ENCODE measurements at places on chromosomes 7 and 10.

- no peak for DNase-seq
Observed at GRCh38 chr7:19834566-19834965, 61.1 kb upstream of the TMEM196 start.

DNA sequence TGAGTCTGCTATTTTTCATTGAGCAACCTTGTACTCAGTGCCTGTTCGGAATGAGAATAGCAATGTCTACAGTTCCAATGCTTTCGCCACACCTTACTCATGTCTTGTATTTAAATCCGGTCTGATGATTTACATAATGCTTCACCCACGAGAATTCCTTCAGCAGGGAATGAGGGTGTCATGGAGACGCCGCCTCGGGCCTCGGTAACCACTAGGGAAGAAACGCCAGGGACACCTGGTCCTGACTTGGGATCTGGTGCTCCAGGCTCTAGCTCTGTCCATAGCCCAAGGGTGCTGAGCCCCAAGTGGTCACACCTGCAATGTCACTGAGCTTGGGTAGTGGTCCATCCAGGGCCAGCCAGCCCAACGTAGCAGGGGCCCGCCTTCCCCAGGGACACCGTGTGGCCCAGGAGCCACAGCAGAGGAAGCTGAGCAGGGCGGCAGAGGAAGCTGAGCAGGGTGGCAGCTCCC lies 37.4 kb downstream of the PRKAG2 start:
- no peak for DNase-seq

GRCh38 chr10:75658915-75659314 lies 227.5 kb downstream of the LRMDA start:
- DNase-seq, result no peak

GRCh38 chr7:50462361-50462760 lies 12.2 kb upstream of the FIGNL1 start:
- no peak for DNase-seq

DNA sequence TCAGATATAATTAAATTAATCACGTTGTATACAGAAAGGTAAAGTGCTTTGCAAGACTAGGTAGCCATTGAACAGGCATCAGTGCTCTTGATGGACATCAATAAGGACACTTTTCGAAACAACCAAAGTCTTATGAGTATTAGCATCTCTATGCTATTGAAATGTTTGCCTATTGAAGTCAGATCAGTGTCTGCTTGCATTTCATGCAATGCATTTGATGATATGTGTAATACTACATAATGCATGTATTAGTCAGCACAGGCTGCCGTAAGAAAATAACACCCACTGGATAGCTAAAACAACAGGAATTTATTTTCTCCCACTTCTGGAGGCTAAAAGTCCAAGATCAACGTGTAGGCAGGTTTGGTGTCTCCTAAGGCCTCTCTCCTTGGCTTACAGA lies 209.3 kb upstream of the PLXDC2 start:
- no peak for DNase-seq

DNA sequence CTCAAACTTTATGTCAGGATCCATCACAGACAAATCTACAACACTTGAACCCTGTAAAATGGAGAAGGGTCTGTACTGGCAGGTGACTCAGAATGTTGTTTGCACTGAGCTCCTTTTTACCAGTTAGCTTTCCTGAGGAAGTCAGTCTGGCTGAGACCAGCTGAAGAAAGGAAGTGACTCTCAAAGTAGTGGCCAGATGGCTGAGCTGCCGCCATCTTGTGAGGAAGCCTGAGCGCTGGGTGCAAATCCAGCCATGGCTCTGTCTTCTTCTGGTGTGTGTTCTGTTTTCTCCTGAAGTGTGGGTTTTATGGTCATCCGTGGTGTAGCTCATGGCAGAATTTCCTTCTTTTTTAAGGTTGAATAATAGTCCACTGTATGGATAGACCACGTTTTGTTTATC lies 25.5 kb upstream of the ECHDC3 start:
- DNase-seq, result no peak

GRCh38 chr10:26799342-26799741 lies 61.4 kb downstream of the ABI1 start:
- no peak for DNase-seq

GRCh38 chr10:111984057-111984456 lies 199.5 kb downstream of the GPAM start:
- no peak for DNase-seq

- DNase-seq, result no peak
Observed at GRCh38 chr7:129615018-129615417, 3.5 kb downstream of the NRF1 start.

GRCh38 chr10:95559471-95559870 lies 1.7 kb downstream of the SORBS1 start:
- DNase-seq, result no peak

- no peak for DNase-seq
Observed at GRCh38 chr7:65441010-65441409, 67.4 kb downstream of the ZNF92 start.

DNA sequence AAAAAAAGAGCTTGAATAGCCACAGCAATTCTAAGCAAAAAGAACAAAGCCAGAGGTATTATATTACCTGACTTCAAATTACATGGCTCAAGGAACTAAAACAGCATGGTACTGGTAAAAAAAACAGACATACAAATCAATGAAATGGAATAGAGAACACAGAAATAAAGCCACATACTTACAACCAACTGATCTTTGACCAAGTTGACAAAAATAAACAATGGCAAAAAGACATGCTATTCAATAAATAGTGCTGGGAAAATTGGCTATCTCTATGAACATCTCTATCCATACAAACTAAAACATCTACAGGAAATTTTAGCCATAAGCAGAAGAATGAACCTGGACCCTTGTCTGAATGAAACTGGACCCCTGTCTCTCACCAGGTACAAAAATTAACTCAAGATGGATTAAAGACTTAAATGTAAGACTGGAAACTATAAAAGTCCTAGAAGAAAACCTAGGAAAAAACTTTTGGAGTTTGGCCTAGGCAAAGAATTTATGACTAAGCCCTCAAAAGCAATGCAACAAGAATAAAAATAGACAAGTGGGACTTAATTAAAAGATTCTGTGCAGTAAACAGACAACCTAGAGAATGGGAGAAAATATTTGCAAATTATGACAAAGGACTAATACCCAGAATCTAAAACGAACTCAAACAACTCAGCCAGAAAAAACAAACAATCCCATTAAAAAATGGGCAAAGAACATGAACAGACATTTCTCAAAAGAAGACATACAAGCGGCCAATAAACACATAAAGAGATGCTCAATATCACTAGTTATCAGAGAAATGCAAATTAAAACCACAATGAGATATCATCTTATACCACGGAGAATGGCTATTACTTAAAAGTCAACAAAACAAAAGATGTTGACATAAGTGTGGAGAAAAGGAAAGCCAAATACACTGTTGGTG lies 72.8 kb upstream of the DDC start:
- no peak for DNase-seq

DNA sequence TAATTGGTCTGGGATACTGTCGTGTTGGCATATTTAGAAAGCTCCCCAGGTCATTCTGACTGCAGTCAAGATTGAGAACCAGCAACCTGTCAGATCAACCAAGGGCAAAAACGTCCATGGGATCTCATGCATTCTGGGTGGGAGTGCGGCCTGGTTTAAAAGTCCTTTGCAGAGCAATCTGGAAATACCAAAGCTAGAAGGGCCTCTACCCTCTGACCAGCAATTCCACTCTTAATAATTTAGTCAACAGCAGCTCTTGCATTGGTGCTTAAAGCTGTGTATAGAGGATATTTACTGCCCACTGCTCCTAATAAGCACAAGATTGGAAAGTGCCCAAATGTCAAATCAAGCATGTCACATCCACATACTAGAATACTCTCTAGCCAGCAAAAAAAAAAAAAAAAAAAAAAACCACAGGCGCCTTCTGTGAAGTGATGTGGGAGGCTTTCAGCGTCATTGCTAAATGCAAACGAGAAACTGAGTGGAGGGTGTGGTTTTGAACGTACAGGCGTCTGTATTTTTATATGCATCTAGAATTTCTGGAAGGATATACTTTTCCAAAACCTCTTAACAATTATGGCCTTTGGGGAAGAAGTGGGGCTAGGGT lies 44.8 kb upstream of the HSPA12A start:
- no peak for DNase-seq

DNA sequence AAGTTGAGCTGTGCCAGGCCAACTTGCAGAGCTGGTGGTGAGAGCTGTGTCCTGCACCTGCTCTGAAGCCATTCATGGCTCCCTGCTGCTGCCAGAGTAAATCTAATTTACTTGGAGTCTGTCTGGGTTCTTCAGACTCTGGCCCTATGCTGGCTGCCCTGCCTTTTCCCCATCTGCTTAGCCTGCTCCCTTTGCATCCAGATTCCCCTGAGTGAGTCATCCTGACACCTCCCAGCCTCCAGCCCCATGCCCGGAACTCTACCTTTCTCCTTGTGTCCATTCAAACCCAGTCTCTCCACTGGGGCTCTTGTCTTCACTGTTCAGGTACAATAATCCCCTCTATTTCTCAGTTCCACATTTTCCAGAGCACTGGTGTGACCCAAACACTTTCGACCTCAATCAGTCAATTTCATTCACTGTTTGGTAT lies 434.4 kb upstream of the ZMIZ1 start:
- no peak for DNase-seq

- DNase-seq, result no peak
Observed at GRCh38 chr7:27912751-27913150, 172.8 kb downstream of the TAX1BP1 start.

GRCh38 chr7:118184565-118184940 lies 589 bp downstream of the LSM8 start:
- DNase-seq, result no peak

DNA sequence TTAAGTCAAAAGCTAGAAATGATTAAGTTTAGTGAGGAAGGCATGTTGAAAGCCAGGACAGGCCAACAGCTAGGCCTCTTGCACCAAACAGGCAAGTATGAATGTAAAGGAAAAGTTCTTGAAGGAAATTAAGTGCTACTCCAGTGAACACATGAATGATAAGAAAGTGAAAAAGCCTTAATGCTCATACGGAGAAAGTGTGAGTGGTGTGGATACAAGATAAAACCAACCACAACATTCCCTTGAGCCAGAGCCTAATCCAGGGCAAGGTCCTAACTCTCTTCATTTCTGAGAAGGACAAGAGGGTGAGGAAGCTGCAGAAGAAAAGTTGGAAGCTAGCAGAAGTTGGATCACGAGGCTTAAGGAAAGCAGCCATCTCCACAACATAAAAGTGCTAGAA lies 53.0 kb downstream of the DNAJC1 start:
- DNase-seq, result no peak

GRCh38 chr7:107322015-107322414 lies 147.8 kb upstream of the GPR22 start:
- DNase-seq, result no peak

DNA sequence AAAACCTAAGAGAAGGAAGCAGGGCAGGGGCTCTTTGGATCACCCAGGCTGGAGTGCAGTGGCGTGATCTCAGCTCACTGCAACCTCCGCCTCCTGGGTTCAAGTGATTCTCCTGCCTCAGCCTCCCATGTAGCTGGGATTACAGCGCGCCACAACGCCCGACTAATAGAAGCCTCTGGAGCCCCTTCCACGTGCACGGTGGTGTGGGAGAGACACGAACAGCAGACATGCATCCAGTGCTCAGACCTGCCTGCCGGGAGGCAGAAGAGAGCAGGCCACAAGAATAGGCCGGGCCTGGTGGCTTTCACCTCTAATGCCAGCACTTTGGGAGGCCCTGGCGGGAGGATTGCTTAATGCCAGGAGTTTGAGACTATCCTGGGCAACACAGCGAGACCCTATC lies 96.3 kb downstream of the PRPF18 start:
- no peak for DNase-seq

DNA sequence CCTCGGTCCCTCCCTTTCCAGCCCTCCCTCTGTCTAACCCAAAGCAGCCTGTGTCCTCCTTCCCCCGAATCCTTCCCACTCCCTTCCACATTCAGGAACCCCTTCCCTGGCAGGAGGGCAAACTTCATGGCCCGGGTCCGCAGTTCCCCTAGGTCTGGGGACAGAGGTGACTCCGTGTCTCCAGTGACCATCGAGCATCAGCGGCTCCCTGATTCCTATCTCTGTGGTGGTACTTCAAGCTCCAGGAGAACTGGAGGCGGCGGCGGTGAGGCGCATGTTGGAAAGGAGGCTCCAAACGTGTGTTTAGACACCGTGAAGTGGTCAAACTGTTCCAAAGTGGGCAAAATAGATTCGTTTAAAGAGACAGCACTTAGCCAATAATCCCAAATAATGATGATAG lies 148.1 kb downstream of the PAXIP1 start:
- DNase-seq, result no peak

- no peak for DNase-seq
Observed at GRCh38 chr7:22016507-22016906, 70.8 kb upstream of the CDCA7L start.

- no peak for DNase-seq
Observed at GRCh38 chr10:72323108-72323749, 31.5 kb downstream of the DNAJB12 start.

- no peak for DNase-seq
Observed at GRCh38 chr7:155306673-155307470, 9.2 kb downstream of the INSIG1 start.

DNA sequence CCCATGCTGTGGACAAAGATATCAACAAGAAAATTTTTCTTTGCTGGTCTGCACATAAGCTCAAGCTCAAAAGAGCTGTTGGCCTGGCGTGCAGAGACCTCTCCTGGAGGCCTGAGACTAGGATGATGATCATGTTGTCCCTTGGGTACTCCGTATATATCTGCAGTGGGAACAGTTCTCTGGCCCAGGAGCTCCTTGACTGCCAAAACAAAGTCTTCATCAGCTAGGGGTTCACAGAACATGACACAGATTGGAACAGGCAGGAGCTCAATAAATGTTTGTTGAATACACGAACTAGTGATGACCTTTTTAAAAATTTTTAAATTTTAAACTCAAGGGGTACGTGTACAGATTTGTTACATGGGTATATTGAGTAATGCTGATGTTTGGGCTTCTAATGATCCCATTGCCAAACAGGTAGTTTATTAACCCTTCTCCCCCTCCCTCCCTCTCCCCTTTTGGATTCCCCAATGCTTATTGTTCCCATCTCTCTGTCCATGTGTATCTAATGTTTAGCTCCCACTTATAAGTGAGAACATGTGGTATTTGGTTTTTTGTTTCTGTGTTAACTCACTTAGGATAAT lies 49.1 kb downstream of the ZNF783 start:
- no peak for DNase-seq

- no peak for DNase-seq
Observed at GRCh38 chr10:120286280-120286679, 170.7 kb upstream of the PLPP4 start.

- no peak for DNase-seq
Observed at GRCh38 chr10:96272316-96273280, 1.2 kb upstream of the BLNK start.

- no peak for DNase-seq
Observed at GRCh38 chr7:148987751-148988512, 40.4 kb downstream of the PDIA4 start.

Measured in stimulated activated CD4-positive, alpha-beta T cell treated with anti-CD3 and anti-CD28 coated beads, Interleukin-12 subunit alpha, Interleukin-12 subunit beta, amount 100 ng/mL, for 24 hours (primary cell).